ENCODE measurements at places on chromosomes 3 and 15. TPM values are rescaled to one million over a fixed set of nuclear protein-coding genes. Genes with fewer than 3 reads are reported as not detected.

DNA sequence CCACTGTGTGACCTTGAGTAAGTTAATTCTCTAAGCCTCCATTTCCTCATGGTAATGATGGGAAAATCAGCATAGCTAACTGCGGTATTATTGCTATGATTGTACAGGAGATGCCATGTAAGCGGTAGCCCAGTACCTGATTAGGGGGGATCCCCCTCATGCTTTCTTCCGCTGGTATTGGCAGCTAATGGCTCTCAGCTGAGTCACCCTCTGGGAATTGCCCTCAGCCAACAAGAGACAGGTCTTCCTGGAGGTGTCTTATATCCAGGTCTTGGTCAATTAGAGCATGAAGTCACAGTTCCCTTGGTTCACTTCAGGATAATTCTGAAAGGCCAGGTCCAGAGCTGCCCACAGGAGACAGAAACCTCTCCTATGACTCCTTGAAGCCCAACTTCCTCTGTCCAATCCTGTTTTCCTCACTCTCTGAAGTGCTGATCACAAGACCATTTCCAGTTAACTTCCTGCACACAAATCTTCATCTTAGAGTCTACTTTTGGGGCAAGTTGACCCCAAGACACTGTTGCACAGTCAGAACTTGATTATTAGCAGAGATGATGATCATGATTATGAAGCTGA lies 724.7 kb upstream of the ZNF385D start:
- no peak for DNase-seq

GRCh38 chr15:53739651-53740050 lies 19.8 kb downstream of the WDR72 start:
- DNase-seq, result no peak

DNA sequence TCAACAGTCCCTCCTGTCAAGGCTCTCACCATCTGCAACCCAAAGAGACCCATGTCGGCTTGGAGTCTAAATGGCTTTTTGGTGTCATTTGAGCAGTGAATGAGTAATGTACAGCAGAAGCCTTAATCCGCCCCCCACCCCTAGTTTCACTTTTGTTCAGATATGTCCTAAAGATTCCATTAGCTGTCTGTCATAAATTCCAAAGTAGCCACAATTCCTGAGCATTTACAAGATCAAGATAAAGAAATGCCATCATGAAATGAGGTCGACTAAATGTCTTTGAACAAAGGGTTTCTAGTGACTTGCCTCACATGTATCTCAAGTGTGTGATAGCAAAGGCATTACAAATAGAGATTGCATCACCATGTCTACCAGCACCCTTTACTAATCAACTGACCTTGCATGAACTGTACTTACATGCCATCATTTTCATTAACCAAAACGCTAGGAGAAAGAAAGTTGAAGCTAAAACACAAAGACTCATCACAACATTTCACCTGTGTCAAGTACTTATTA lies 123.8 kb upstream of the PHLDB2 start:
- no peak for DNase-seq

DNA sequence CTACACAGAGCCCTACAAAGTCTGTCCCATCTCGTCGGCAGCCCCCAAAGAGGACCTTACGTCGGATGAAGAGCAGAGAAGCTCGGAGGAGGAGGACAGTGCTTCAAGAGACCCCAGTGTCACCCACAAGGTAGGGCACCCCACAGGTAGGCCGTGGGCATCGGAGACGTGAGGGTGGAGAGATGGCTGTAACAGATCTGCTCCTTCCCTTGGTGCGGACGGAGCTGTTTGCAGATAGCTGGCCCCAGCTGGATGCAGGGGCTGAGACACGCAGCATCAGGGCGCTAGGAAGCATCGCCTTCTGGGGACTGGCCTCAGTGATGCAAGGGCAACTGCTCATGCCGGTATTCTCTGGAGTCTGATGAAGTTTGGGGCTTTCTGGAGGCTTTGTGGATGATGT lies 45.4 kb downstream of the FGD5 start:
- DNase-seq, result no peak

DNA sequence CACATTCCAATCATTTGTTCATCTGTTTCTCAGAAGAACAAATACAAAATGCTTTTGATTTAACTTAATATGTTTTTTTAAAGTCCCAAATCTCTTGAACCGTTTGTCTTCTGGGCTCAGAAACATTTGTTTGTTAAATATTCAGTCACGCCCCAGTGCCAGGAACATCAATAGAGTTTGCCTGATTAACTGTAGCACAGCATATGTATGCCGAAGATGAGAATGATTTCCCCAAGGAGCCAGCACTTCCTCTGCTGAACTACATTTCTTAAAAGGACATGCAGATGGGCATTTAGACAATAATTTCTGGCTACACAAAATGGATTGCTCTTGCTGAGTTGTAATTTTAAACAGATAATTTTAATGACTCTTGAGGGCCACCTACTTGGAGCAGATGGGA lies 191.6 kb upstream of the FAM3D start:
- no peak for DNase-seq

DNA sequence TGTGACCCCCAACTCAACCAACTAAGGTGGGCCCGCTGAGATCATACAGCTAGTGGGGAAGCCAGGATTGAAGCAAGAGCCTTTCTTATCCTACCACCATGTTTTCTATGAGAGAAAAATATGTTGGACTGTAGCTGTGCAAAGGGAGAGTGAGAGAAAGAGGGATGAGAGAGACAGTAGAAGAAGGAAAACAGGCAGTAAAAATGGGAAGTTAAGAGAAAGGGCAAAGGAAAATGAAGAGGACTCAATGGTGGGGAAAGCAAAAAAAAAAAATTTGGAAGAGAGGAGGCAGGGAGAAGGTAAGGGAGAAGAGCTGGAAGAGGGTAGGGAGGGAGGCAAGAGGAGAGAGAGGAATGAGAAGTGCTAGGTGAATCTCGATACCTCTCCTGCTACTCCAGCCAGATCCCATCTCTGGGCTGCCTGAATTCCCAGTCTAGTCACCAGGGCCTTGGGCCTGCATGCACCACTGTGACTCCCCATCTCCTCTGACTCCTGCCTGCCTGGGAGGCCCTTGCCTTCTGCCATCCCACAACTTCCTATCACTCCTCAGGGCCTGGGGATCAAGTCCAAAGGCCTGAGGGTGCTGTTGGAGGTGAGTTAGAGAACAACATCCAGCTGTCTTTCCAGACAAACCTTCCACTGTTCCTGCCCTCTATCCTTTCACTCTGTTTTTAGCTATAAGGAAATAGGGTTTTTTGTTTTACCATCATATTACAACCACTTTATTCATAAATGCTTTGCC lies 15.7 kb downstream of the FAM81A start:
- no peak for DNase-seq

DNA sequence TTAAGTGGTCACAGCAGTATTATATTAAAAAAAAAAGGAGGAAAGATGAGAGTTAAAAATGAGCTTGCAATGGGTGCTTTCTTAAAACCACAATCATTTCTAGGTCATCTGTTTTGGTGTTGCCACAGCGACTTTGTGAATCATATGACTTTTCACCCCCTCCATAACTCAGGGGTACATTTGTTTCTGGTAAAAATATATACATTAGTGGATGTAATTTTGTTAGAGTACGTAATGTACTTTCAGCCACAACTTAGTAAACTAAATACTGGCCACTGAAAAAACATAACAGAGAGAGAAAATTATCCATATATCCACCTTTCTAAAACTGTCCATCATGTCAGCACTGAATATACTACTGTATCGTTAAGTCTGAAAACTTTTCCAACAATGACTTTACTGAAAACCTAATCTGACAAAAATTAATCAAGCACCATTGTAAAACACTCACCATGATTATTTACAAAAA lies 3.4 kb downstream of the ANKRD28 start:
- no peak for DNase-seq

The PYGO1 gene
- 0.07 TPM for polyA plus RNA-seq

The ZNF662 gene
- 2.5 TPM for polyA plus RNA-seq
